Neural progenitor cell (in vitro differentiated cells): ENCODE measurements at places on chromosomes 12 and 14.

DNA sequence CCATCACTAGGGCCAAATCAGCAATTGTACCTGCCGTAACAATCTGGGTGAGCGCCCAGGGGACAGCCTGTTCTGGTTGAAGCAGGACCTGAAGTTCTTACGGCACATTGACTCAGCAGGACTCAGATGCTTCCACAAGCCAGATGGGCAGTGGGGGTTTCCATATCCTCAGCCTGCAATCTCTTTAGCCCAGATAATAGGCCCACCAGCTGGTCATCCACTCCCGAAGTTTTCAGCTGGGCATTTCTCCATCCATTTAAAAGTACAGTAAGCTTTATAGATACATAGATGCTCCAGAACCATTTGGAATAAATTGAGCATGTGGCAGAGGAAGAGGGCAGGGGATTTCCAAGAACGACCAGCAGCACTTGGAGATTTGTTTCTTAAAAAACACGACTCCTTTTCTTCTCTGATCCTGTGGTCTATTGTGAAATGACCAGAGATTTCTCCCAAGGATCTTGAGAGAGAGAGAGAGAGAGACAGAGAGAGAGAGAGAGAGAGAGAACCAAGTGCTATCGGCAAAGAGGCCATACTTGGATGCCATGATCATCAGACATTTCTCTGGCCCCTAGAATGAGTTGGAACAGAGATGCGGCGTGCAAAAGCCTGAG lies 74.8 kb upstream of the PLXNC1 start:
- H3K4me3 ChIP-seq: no peak overlapping the region
- no peaks in the 10 kb centered on the region for H3K27me3 ChIP-seq
- no peaks in the 10 kb centered on the region for H3K36me3 ChIP-seq
- peaks cover 13% of the 10 kb centered on the region for H3K4me1 ChIP-seq
- no peak overlapping the region for H3K27ac ChIP-seq
- no peak for DNase-seq

- no peak for DNase-seq
- H3K27ac ChIP-seq: no peak overlapping the region
- H3K4me1 ChIP-seq: peaks cover 37% of the 10 kb centered on the region
Measured at GRCh38 chr12:88946372-88946997, 366.2 kb upstream of the KITLG start.

DNA sequence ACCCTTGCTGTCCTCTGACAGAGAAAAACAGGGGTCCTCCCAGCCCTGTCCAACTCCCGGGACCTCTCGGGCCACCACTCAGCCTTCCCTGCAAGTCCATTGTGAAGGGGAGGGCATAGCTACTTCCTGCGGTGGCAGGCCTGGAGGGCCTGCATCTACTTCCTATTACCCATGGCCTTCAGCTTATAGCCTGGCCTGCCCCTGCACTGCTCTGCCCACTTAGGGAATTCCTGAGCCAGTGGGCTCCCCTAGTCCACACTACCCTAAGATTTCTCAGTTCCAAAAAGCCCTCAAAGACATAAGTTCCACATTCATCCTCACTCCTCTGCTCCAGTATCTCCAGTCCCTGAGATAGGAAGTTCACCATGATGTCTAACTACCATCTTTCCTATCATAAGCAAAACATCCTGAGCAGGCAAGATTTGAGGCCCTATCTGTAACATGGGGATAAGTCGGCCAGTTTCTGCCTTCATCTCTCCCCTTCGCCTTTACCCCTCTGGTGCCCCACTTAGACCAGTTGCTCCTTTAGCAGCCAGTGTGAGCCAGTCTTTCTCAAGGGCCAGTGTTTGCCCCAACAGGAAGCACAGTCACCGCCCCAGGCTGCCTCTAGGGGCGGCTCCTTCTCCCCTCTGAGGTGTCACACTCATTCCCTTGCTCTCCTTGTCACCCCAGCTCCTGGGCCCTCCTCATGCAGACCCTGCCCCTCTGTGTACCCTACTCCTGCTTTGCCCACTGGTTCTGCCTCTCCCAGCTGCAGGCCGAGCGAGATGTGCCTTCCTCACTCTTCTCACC lies 10.9 kb downstream of the HDAC7 start:
- DNase-seq: peak; percentile 20
- no peaks in the 10 kb centered on the region for H3K27me3 ChIP-seq
- H3K27ac ChIP-seq: no peak overlapping the region
- H3K4me1 ChIP-seq: peaks cover 41% of the 10 kb centered on the region
- H3K36me3 ChIP-seq: no peaks in the 10 kb centered on the region

DNA sequence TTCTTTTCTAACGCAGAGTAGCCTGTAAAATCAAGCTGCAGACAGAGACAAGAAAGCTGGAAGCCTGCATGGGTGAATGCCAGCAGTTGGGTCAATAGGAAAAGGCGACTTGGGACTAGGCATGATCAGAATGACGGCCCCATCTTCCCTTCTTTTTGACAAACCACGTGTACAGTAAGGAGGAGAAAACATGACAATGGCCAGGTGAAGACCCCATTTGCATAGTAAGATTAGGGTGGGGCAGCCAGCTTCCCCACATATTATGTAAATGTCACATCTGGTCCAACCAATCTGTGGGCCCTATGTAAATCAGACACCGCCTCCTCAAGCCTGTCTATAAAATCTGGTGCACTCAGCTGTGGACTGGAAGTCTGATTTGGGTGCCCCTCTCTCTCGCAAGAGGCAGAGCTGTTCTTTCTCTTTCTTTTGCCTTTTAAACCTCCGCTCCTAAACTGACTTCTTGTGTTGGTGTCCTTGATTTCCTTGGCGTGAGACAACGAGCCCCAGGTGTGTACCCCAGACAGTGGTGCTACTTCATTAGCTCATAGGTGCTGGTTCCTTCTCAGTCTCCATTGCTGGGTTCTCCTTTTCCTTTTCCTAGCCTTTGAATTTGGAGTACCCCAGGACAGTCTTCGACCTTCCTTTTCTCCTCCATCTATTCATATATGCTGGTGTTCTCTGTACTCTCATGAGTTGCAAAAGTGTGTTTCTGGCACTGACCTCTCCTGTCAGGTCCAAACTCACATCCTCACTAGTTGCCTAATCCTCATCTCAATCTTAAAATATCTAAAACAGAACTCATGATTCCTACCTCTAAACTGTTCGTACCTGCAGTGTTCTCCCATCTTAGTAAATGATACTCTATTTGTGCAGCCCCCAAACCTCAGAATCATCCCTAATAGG lies 9.4 kb upstream of the DHRS7 start:
- H3K36me3 ChIP-seq: no peaks in the 10 kb centered on the region
- H3K27ac ChIP-seq: no peak overlapping the region
- H3K27me3 ChIP-seq: no peaks in the 10 kb centered on the region

DNA sequence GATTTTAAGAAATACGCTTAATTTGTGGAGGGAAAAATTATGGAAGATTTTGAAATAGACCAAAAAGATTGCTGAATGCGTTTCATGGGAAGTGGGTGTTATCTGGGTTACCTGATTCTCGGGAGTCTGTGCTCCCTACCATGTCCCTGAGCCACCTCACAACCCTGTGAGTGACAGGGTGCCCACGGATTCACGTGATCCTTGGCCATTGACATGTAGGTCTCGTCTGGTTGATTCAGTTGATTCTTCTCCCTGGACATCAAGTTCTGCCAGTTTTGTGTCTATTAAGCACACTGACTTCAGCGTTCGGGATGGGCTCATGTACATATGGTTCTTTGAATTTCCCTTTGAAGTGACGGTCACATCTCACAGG lies 101.4 kb downstream of the ADGRD1 start:
- no peak overlapping the region for H3K4me3 ChIP-seq
- no peaks in the 10 kb centered on the region for H3K36me3 ChIP-seq
- no peak overlapping the region for H3K27ac ChIP-seq
- no peaks in the 10 kb centered on the region for H3K4me1 ChIP-seq
- H3K27me3 ChIP-seq: no peaks in the 10 kb centered on the region
- DNase-seq: no peak
